CD4-positive, alpha-beta T cell treated with Interleukin-15 for 1 hour (primary cell): ENCODE measurements at places on chromosomes 12 and 14.

DNA sequence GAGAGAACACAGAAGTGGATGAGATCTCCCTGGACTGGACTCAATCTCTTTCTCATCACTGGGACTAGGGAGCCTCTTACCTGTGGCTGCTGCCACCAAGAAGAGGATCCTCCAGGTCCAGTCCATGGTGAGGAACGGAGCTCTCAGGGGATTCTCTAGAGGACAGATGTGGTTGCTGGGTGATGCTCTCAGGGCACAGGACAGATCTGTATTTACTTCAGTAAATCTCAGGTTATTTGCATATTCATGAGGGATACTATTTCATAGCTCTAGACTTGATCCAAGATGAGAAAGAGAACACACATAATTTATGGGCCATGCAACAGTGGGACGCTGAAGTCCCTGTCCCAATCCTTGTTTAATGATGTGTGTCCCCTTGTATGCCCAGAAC is 460.5 kb downstream of the TMEM121 start:
- DNase-seq = no peak

DNA sequence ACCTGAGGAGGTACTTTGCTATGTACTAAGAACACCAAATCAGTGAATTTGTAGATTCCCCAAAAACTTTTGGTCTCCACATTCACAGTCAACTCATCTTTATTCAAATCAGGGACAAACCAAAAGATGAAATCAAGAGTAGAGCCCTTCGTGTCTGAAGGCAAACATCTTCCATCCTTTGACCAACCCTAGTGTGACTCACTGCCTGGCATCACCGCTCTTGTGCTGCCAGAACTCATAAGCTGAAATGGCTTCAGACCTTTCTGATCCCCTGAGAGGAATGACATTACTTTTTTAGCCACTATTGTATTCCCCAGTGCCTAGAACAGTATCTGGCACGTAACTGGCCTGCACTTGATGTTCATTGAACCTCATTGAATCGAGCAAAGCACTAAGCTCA is 50.1 kb downstream of the GOLGA5 start:
- no peak for DNase-seq

DNA sequence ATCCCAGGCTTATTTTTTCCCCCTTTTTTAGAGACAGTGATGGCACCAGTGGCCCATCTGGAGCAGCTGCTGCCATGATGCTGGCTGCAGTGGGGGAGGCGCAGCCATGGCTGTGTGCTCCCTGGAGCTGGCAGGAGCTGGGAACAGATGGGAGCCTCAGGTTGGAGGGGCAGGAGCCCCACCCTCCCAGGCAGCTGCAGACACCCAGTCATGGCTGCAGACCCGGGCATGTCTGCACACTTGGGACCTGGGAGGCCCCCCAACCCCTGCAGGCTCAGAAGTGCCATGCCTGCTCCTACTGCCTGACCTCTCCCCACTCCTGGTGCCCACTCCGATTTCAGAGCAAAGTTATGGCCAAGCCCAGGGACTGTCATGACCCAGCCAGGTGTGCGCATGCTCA is 25.1 kb downstream of the CDKL1 start:
- no peak for DNase-seq

- DNase-seq = no peak
Observed at GRCh38 chr14:74927225-74927624, 4.2 kb upstream of the RPS6KL1 start.

DNA sequence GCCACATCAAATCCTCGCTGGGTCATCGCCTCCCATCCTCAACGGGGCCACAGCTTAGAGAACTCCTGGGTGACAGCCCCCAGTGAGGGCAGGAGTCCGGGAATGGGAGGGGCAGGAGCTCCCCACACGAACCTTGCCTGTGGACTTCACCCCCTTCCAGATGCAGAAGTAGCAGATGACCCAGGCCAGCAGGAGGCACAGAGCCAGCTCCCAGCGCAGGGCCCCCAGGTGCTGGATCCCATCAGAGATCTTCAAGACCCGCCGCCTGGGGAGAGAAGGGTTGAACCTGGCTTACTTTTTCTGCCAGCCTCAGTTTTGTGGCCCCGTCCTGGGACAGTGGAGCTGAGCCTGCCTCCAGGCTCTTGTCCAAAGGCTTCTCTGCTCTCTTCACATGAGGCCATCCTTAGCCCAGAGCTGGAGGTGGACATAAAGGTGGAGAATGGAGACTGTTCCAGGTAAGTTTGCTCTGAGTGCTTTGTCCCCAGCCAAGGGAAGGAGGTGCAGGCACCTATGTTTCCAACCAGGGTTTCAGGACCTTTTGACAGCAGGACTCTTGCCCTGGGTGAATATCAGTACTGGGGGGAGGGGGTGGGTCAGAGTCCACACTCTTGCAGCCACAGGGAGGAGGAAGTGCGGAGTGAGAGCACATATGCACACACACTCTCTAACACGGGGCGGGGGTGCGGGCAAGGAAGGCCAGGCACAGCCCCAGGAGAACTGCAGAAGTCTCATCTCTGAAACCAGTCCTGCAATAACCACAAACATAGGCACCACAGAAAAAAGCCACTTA is 23.3 kb upstream of the SLC6A12 start:
- DNase-seq = no peak

DNA sequence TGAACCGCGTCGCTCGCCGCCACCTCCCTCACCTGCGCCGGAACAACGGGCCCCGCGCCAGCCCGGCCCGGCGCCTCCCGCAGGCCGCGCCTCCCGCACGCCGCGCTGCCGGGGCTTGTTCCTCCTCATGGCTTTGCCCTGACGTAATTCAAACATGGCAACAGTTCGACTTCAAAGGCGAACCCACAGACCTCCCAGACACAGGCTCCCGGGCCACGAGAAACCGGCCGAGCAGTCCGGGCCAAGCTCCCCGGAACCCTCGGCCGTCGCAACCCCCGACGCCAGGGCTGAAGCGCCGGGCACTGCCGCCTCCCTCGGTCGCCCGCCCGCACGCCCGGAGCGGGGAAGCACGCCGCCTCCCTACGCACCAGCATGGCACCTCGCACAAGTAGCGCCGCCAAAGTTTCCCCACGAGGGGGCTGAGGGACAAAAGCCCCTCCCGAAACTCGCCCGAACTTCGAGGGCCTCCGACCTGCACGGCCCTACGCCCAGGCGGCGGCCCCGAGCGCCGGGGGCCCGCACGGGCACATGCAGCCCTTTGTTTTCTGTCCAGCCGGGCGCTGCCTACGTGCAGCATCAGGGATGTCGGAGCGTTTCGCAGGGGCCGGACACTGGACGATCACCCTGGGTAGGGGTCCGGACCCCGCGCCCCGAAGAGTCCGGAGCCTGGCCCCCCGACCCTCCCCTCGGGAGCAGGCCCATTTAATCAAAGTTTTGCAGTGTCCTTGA is 1.7 kb downstream of the SINHCAF start:
- peak; percentile 79 for DNase-seq

DNA sequence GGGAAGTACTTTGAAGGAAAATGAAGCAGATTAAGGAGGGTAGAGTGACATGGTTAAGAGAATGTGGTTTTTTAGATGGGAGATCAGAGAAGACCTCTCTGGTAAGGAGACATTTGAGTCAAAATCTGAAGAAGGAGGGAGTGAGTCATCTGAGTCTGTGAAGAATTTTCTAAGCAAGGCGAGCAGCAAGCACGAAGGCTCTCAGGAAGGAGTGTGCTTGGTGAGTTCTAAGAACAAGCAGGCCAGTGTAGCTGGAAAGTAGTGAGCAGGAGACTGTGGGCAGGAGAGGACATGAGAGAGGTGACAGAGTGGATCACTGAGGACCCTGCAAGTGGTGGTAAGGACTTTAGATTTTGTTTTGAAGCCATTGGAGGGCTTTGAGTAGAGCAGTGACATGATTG is 76.3 kb upstream of the FUT8 start:
- no peak for DNase-seq

DNA sequence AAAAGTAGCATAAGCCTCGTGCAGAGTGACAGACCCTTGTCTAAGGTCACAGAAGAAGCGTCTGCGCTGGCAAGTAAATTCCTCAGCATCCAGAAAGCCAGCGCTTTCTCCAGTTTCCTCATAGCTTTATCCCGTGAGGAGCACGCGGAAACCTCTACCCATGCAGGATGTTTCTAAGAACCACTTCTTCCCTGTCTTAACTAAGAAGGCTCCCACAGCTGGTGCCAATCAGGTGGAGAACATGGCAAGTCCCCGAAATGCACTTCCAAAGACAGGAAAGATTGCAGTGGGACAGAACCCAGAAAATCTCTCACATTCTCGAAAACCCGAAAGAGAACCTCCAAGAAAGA is 968 bp upstream of the ARID4A start:
- no peak for DNase-seq

GRCh38 chr12:131559517-131560516 is 151.1 kb upstream of the SFSWAP start:
- no peak for DNase-seq

DNA sequence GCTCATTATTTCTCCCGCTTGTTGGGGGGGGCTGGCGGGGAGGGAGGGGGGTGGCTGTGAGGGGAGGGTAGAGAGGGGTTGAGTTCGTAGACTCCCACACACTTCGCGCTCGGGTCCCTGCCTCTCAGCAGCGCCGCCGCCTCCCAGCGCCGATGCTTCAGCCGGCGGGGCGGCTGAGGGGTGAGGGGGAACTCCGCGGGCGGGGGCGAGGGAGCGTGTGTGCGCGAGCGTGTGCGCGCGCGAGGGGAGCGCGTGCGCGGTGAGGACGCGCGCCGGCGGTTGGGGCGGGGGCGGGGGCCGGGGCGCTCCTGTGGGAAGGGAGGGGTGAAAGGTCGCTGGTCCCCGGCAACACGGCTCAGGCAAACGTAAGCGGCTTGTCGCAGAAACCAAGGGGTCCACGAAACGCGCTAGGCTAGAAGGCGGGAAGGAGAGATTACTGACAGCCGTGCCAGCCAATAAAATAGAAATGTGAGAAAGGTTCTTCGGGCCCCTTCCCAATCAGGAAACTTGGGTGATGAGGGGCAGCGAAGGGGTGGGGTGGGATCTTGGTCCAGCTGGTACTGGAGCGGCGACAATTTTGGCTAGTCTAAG is 343 bp upstream of the NOVA1 start:
- DNase-seq = no peak

- no peak for DNase-seq
Observed at GRCh38 chr12:14167005-14167628, 185.7 kb upstream of the GRIN2B start.

DNA sequence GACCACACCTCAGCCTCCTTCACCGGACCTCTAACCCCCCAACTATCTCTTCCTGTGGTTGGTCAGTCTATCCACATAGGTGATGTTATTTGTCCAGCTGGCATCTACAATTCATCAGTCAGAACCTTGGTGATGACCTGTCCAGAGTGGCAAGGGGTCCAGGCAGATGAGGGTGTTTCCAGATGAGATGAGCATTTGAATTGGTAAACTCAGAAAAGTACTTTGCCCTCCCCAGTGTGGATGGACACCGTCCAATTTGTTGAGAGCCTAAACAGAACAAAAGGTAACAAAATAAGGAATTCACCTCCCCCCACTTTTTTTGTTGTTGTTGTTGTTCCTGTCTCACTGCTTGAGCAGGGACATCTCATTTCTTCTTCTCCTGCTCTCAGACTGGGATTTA is 34.3 kb upstream of the LRP6 start:
- DNase-seq = no peak

GRCh38 chr12:4135919-4136605 is 137.5 kb upstream of the CCND2 start:
- peak; percentile 65 for DNase-seq

- DNase-seq = no peak
Observed at GRCh38 chr12:56087220-56087619, 7.3 kb downstream of the ERBB3 start.

DNA sequence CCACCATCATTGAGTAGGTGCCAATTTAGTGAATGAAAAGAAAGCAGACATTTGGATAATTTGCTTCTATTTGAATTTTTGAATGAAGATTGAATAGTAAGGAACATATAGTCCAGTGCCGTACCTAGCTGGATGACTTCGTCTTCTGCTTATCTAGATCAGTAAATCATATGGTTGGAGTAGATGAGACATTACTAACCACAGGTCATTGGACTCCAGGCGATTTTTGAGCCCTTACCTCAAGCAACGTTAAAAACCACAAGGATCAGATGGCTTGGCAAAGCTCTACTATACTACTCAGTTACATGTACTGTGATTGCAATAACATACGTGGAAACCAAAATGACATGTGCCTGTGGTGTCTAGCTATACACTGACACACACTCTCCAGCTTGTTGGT is 1.7 kb upstream of the SPATS2 start:
- DNase-seq = no peak

DNA sequence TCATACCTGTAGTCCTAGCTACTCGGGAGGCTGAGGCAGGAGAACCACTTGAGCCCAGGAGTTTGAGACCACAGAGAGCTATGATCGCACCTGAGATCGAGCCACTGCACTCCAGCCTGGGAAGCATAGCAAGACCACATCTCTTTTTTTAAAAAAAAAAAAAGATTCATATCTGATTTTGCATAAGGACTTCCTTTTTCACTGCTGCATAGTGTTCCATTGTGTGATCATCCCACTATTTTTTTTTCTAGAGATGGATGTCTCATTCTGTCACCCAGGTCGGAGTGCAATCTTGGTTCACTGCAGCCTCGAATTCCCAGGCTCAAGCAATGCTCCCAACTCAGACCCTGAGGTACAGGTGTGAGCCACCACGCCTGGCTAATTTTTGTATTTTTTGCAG is 50.4 kb downstream of the PHETA1 start:
- DNase-seq = no peak
